ENCODE measurements at places on chromosomes 6 and 20.
A peak's percentile ranks its signal among the peaks of the same experiment; 100 is the strongest.

DNA sequence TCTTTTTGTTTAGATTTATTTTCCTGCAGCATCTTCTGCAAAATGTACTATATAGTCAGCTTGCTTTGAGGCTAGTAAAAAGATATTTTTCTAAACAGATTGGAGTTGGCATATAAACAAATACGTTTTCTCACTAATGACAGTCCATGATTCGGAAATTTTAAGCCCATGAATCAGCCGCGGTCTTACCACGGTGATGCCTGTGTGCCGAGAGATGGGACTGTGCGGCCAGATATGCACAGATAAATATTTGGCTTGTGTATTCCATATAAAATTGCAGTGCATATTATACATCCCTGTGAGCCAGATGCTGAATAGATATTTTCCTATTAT lies 3.2 kb downstream of the FOXC1 start:
- DNase-seq: peak; percentile 79

DNA sequence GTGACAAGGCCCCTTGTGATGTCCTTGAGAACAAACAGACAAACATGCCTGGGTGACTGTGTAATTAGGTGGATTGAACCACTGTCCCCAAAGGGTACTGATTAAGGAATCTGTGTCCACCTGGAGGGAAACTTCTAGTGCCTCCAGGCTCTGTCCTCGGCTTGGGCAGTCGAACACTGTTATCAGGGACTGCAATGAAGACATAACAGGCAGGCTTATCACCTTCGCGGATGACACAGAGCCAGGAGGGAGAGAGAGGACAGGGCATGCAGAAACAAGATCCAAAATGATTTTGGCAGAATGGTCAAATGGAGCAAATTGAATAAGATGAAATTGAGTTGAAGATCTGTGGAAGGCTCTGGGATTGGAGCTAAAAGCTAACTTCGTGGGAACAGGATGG lies 60.9 kb upstream of the ZFAND3 start:
- no peak for DNase-seq

DNA sequence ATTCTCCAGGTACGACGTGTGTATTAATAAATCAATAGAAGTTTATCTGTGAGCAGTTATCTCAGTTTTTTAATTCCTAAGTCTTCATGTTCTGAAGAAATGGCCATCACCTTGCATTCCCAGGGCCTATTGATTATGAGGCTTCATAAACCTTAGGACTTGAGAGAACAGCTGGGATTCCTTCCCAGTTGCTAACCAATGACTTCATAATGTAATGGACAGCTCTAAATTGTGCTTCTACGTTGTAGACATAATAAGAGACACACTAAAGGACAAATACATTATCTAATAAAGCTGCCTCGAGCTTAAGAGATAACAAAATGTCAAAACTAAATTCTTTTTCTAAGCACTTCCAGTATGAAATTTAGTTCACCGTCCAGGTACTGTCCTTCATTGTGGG lies 30.6 kb downstream of the TSHZ2 start:
- DNase-seq: no peak

DNA sequence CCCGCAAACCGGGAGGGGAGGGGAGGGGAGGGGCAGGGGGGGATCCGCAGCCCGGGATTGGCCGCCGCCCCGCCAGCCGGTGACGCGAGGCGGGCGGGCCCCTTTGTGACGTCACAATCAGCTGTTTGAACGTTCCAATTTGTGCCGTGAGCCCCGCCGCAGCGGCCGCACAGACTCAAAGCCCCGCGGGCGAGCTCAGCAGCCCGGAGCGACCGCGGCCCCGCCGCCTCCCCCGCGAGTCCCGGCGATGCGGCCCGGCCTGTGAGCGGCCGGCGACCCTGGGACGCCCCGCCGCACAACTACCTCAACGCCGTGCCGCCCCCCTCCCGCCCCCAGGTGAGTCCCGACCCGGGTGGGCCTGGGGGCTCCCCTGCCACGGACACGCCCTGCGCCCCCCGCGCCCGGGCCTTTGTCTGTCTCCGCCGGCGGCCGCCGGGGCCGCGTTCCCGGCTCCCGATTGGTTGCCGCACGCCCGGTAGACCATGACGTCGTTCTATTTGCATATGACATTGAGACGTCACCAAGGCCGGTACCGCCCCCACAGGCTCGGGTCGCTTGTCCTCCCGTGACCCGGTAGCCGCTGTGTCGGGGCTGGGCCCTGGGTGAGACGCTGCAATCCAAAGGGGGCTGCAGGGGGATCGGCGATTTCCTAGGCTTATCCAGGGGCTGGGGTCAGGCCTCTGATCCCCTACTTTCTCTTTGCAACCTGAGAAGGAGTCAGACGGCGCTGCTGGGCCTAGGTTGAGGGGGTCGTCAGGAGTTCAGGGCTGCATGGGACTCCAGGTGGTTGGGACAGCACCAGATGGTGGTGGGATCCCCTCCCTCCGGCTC lies at the start of gene TP53INP2:
TSS of gene TP53INP2 (plus strand) at position 168 of the 831 bp plus-strand sequence. CDS start 4,396 bp downstream, outside the sequence.
- peak; percentile 90 for DNase-seq

GRCh38 chr6:37643851-37644672 lies 53.6 kb downstream of the MDGA1 start:
- peak; percentile 38 for DNase-seq

DNA sequence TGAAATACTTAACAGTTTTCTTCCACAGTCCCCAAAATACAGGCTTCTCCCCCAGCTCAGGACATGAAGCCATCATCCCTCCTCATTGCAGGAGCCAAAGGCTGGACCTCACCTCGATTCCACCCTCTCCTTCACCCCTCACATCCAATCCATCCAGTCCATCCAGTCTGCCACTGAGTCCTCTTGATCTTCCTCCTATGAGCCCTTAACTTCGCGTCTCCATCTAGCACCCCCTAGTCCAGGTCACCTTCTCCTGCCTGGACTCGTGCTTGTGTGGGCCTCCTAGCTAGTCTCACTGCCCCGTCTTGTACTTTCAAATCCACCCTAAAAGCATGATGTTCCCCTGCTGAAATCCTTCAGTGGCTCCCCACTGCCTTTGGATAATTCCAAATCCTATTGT lies 3.3 kb downstream of the TRIB3 start:
- DNase-seq: no peak

DNA sequence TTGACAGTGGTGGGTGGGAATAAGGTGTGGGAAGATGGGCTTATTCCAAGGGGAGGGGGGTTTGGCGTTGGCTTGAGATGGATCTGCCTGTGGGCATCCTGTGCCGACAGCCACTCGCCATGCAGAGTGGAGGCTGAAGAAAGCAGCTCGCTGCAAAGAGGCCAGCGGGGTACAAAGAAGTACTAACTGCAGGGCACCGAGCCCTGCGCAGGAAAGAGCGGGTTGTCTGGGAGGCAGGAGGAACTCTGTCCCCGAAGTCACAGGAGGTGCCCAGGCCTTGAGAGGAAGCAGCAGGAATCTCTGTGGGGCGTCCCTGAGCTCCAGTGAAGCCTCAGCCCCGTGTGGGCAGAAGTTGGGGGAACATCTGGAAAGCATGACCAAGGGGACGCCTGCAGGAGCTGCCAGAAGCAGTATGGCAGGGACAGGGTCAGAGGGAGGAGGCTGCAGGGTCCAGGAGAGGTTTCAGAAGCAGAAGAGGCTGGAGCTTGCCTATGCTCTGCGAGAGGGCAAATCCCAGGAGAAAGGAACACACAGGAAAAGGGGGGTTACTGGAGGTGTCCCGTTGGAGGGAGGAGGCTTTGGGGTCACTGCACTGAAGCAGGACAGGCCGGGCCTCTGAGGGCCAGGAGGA lies 77.2 kb downstream of the THBS2 start:
- DNase-seq: no peak

DNA sequence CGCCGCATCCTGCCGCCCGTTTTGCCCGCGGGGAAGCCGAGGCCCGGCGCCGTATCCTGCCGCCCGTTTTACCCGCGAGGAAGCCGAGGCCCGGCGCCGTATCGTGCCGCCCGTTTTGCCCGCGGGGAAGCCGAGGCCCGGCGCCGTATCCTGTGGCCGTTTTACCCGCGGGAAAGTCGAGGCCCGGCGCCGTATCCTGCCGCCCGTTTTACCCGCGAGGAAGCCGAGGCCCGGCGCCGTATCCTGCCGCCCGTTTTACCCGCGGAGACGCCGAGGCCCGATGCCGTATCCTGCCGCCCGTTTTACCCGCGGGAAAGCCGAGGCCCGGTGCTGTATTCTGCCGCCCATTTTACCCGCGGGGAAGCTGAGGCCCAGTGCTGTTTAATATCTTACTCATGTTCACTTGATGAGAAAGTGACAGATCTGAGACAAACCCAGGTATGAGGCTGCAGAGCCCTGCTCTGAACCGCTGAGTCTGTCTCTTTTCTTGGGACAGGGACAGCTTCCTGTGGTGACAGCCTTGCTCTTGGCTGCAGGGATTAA lies 129.4 kb downstream of the CDH26 start:
- peak; percentile 20 for DNase-seq

GRCh38 chr20:595330-596308 lies 14.5 kb downstream of the TCF15 start:
- no peak for DNase-seq

- no peak for DNase-seq
These were observed 150.6 kb downstream of the RALGAPA2 start for GRCh38 chr20:20561841-20562240.

- DNase-seq: no peak
These were observed 95.9 kb upstream of the KCNQ5 start for GRCh38 chr6:72525821-72526510.

- no peak for DNase-seq
These were observed 22.7 kb upstream of the NTSR1 start for GRCh38 chr20:62685781-62686555.

DNA sequence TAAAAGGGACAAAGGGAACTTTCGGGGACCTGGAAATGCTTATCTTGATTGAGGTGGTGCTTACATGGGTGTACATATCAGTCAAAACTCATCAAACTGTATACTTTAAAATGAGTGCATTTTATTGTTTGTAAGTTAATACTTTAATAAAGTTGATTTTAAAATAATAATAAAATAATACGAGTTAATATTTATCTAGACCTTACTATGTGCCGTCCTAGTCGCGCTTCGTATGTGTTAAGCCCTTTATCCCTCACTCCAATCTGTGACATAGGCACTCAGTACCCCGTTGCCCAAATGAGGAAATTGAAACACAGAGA lies 47.5 kb downstream of the PDYN start:
- no peak for DNase-seq

- DNase-seq: no peak
These were observed 167.5 kb downstream of the TMEM242 start for GRCh38 chr6:157155804-157156203.

- DNase-seq: no peak
These were observed 257.8 kb downstream of the RNGTT start for GRCh38 chr6:88705601-88706000.

- DNase-seq: no peak
These were observed 3.0 kb upstream of the CDK5RAP1 start for GRCh38 chr20:33404281-33404680.

- no peak for DNase-seq
These were observed 137.2 kb downstream of the EDN3 start for GRCh38 chr20:59437601-59438031.
